ENCODE measurements at places on chromosomes 11 and 22.

DNA sequence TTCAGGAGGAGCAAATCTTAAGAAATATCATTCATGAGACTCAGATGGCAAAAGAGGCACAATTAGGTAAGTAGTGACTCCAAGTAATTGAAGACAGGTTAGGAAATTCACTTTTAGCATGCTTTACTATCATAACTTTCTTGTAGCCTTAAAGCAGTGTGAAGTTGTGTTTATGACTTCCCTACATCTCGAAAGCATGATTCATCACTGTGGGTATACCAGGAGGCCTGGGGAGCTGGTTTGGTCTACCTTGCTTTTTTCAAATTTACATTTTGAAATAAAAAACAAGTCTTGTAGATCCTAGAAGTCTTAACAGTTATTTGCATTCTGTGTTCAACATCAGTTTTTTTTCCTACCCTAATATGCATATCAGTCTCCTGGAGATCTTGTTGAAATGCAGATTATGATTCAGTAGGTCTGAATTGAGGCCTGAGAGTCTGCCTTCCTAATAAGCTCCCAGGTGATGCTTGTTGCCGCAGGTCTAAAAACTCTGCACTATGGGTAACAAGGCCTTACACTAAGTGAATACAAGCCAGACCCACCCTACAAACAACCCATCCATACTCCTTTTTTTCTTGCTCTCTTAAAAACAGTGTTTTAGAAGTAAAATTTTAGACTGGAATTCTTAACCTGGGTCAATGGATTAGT is 41.4 kb downstream of the TTC17 start:
- DNase-seq, result no peak

GRCh38 chr22:31046539-31047226 is 34.4 kb upstream of the SMTN start:
- no peak for DNase-seq

DNA sequence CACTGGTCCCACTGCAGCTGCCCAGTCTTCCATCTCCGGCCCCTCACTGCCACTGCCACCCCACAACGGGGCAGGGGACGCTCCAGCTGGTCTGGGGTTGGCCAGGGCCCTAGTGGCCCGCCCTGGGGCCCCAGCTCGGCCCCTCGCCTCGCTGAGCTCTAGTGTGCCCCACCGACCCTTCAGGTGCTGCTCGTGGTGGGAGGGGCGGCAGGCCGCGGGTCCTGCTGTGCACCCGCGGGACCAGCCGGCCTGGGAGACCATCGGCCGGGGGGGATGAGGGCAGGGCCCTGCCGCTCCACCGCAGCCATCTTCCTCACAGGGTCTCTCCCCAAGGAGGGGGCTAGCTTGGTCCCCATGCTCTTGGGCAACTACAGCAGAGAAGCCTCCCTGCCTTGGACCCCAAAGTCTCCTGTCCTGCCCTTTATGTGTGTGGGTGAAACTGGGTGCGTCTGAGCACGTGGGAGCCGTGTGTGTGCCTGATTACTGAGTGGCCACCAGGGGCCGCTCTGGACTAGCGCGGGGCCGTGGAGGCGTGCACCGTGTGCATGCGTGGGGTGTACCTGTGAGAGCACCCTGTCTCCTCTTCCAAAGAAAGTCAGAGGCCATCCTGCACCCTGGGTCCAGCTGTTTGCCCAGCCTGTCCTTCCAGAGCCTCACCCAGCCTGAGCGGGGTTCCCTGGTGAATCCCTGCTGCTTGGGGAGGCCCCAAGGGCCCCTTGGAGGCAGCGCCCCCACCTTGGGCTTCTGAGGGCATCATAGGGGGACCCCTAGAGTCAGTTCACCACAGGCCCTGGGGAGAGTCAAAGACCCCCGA is 6.0 kb upstream of the ACR start:
- no peak for DNase-seq

DNA sequence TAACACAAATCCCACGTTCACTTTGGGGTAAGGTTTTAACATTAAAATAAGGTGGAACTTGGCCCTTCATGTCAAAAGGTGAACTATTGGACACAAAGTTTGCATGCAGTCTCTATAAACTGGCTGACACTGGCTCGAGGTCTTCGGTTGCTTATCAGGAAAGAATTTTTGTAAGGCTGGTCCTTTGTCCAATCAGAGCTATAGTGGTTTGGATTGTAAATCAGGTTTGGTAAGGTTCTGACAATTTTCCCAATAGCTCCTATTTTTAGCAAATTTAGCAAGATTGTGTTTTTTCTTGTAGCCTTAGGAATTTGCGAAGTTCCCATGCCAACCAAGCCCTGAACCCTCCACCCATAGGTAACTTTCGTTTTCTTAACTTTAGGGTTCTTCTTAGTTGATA is 17.6 kb upstream of the MED17 start:
- no peak for DNase-seq

GRCh38 chr22:17514084-17514483 is 49.2 kb upstream of the SLC25A18 start:
- no peak for DNase-seq

DNA sequence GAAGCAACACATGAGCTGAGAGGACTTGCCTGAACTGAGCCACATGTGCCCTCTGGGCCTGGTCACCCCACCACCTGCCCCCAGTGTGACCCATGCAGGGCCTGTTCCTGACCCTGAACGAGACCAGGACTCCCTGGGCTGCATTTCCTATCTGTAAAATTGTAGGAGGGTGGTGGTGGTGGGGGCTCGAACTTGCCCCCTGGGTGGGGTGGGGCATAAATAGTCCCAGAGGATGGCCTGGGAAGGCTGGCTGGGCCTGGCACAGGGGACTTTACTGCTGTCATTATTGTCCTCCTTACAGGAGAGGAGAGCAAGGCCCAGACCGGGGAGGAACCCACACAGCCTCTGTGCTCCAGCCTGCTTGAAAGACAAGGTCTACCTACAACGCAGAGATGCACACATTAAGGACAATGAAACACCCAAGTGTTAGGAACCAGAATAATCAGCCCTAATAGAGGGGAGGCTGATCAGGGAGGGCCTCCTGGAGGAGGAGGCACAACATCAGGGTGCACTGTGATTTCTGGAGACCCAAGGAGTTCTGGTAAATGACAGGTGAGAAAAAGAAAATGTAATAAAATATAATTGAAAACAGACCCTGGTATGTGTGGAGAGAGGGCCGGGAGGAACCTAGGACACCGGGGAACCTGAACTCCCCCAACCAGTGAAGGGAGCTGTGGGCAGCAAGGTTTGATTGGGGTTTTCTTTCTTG is 2.8 kb upstream of the AIFM3 start:
- DNase-seq, result no peak

DNA sequence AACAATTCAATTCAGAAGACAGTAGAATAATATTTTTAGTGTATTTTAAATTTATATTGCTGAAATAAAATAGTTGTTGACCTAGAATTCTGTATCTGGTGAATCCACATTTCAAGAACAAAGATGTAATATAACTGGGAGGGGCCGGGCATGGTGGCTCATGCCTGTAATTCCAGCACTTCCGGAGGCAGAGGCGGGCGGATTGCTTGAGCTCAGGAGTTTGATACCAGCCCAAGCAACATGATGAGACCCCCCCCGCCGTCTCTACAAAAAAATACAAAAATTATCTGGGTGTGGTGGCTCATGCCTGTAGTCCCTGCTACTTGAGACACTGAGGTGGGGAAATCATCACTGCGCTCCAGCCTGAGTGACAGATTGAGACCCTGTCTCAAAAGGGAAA is 72.6 kb downstream of the CD82 start:
- no peak for DNase-seq

GRCh38 chr11:131592734-131593133 is 222.3 kb downstream of the NTM start:
- no peak for DNase-seq

DNA sequence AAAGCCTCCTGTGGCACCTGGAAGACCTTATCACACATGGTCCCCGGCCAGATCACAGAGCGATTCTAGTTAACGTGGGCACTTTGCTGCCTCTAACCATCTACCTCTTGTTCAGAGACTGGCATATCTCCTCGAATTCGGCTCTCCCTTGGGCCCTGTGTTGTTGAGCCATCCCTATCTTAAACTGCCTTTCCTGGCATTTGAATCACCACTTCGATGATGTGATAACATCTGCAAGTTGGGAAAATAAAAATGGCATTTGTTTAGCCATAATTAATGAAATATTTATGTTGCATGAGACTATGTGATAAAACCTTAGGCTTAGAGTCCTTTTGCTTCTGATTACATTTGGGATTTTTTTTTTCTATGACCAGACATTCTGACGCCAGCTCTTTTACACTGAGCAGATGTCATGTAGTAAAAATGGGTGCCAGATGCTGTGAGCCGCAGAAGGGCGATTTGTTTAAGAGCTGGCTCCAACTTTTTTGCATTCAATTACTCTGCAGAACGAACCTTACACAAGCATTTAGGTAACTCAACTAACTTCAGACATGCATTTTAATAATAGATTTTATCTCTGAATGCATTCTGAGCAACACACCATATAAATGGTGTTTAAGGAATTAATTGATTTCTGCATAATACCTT is 58.5 kb upstream of the PARVA start:
- DNase-seq, result peak; percentile 90

DNA sequence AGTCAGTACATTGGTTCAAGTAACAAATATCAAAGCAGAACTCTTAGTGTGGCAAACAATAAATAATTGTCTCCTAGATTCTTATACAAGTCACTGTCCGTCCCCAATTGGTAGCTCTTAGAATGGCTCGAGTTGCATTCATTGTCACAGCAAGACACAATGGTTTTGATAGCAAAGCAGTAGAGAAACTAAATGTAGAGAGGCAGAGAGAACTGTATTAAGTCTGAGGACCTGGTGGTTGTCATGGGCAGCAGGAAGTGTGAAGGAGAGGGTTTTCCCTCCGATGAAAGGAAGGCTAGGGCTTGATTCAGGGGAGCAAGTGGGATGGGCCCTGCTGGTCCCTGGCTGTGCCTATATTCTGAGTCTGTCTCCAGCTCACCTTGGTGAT is 36.6 kb downstream of the RCOR2 start:
- DNase-seq, result no peak

GRCh38 chr22:48568736-48569330 is 1258.8 kb downstream of the BRD1 start:
- no peak for DNase-seq

GRCh38 chr22:32697331-32697995 is 104.0 kb upstream of the TIMP3 start:
- no peak for DNase-seq

- DNase-seq, result no peak
These were observed 6.2 kb upstream of the IGSF22 start for GRCh38 chr11:18731949-18732821.

GRCh38 chr22:50048061-50048765 is 9.9 kb downstream of the TTLL8 start:
- DNase-seq, result no peak

DNA sequence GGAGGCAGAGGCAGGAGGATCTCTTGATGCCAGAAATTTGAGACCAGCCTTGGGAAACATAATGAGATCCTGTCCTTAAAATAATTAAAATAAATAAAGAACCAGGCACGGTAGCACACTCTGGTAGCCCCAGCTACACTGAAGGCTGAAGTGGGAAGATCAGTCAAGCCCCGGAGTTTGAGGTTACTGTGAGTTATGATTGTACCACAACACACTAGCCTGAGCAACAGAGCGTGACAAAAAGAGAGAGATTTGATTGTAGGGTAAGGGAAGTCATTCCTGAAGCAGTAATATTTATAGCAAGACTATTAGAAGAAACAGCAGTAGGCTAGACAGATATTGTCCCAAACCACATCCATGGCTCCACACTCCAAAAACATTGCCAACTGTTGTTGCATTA is 1408.4 kb upstream of the TENM4 start:
- no peak for DNase-seq

DNA sequence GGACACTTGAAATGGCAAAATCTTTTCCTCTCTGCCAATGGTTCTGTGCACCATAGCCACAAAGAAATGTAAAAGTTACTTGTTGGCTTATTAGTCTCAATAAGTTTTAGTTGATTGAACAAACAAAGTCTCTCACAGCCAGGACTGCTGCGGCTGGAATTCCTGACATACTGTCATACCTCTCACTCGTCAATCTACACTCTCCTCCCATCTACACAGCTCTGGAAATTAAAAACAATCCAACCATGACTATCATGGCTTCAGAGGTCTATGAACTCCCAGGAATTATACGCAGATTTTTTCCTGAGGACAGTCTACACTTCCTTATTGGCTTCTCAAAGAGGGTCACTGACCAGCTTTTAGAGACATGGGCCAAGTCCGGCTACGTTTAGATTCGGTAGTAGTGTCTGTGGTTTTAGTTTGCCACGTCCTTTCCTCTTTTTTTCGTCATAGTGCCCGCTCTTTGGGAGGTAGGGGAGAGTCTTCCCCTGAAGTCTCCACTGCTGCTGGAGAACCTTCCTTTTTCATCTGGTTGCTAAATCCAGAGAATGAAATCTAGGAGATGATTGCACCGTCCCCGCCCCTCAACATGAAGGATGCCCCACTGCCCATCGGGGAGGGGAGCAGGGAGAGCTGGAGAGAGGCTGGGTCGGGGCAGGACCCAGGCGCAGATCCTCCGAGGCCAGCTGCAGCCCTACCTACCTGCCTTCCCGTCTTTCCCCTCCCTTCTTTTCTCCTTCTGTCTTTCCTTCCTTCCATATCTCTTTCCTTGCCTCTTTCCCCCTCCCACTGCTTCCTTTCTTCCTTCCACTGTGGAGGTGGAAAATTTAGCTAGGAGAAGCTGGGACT is 1.0 kb upstream of the PLEKHB1 start:
- no peak for DNase-seq

DNA sequence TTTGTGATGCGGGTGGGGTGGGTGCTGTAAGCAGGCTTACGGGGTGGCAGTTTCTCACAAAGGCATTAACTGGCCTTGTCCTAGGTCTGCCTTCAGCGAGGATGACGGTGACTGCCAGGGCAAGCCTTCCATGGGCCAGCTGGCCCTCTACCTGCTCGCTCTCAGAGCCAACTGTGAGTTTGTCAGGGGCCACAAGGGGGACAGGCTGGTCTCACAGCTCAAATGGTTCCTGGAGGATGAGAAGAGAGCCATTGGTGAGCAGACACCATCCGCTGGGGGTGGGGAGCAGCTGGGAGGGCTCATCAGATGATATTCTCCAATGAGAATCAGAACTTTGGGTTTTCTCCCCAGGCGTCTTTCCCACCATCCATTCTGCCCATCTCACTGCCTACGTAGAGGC is 5.8 kb downstream of the TCN2 start:
- DNase-seq, result no peak

DNA sequence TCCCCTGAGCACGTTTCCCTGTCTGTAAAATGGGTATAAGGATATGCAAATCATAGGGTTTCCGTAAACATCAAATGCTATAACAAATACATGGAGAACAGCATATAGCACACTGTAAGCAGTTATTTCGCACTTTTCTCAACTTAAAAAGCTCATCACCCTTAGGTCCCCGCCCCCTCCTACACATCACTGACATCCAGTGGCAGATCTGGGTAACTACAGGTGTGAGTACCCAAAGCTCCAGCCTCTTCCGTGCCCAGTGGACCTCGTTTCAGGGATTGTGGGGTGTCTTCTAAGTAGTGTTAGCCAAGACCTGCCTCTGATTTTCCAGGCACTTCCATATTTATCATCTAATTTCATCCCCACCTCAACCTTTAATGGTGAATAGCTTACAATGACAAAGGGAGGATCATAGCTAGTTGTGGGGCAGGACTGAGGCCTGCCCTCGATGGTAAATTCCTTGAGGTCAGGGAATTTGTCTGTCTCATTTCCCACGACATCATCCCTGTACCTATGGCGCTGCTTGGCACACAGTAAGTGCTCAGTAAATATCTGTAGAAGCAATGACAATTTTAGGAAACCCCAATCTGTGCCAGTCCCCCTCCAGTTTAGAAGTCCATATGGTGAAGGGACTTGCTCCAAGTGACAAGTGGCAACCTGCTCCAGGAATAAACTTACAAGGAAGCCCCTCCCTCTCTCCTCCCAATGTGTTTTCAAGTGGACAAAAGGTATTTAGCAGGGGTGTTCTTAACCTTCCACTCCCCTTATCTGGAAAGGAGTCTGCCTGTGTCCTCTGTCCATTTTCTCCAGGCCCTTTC is 340.5 kb downstream of the TENM4 start:
- no peak for DNase-seq

GRCh38 chr11:75453916-75454655 is 21.1 kb upstream of the KLHL35 start:
- DNase-seq, result no peak
